ENCODE measurements at places on chromosomes 13 and 19. TPM values are rescaled to one million over a fixed set of nuclear protein-coding genes. Genes with fewer than 3 reads are reported as not detected.

DNA sequence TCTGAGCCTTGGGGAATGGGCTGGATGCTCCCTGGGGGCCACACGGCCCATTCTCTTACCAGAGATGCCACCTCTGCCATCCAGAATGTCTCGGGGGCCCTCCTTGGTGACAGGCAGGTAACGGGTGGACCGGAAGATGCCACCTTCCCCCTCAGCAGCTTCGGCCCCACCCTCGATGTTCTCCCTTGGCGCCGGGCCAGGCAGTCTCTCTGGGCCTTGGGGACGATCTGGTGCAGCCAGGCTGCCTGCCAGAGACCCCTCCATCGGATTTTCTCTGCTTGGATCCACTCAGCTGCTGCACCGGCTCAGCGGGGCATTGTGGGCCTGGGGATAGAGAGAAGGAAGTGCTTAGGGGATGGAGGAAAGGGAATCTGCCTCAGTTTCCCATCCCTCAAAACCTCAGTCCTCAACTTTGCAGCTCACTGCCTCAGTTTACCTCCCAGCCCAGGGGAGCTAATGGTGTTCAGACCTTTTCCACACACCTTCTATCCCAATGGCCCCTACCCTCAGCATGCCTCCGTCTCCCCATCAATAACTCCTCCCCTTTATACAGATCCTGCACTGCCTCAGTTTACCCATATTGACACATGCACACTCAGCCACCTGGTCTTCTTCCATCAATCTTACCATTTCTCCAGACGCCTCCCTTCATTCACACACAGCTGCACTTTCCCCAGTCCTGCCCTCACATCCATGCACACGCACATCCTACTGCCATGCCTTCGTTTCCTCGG, 1.5 kb downstream of the WIZ start:
- no peak for DNase-seq

DNA sequence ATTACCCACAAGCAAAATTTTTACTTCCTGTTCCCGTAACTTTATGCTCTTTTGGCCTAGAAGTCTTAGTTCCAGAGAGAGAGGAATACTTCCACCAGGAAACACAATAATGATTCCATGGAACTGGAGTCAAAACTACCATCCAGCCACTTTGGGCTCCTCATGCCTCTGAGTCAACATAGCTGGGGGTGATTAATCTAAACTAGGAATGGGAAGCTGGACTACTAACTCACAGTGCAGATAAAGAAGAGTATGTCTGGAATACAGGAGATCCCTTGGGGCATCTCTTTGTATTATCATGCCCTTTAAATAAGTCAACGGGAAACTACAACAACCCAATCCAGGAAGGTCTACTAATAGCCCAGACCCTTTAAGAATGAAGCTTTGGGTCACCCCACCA, 8.9 kb upstream of the ELF1 start:
- no peak for DNase-seq

DNA sequence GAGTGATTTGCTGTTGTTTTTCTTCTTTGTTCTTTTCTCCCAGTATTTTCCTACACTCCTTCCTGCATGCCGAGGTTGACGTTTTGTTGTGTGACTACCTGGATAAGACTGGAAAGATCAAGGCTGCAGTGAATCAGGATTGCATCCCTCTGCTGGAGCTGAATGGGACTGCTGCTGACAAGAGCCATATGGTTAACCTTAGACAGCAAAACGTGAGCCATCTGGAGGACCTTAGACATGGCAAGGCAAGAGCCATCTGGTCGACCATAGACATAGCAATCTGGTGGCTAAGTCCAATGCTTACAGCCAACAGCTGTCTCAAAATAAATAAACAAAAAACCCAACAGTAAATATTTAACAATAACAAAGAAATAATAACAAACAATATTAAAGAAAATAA, 42.6 kb upstream of the ZNF91 start:
- DNase-seq: no peak

C5AR2 gene
- polyA plus RNA-seq: 0.06 TPM

CEACAM16 gene
- not detected for polyA plus RNA-seq
